ENCODE measurements at places on chromosomes 7 and 10.

DNA sequence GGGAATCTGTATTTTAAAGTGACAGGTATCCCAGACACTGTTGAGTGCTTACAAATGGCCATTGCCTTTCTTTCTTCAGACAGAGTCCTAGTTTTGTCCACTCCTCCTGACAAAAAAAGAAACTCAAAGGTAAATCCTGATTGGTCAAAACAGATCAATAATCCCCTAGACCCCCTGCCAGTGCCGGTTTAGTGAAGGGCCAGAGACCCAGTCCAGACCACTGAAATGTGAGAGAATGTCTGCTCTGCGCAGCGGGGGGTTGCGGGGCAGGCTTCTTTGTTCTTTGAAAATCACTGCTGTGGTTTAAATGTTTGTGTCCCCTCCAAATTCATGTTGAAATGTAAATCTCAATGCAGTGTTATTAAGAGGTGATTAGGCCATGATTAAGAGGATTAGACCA lies 177.7 kb upstream of the GPR26 start:
- DNase-seq: no peak

DNA sequence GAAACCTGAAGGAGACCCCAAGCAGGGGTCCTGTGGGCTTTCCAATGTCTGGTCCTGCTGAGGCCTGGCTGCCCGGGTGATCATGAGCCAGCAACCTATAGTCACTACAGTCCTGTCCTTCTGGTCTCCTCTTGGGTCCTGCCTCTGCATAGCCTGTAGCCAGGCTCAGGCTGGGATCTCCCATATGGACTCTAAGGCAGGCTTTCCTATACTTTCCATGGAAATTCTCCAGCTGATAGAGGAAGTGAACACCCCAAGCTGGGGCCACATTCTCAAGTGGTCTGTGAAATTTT lies 26.4 kb downstream of the ANXA8 start:
- no peak for DNase-seq

DNA sequence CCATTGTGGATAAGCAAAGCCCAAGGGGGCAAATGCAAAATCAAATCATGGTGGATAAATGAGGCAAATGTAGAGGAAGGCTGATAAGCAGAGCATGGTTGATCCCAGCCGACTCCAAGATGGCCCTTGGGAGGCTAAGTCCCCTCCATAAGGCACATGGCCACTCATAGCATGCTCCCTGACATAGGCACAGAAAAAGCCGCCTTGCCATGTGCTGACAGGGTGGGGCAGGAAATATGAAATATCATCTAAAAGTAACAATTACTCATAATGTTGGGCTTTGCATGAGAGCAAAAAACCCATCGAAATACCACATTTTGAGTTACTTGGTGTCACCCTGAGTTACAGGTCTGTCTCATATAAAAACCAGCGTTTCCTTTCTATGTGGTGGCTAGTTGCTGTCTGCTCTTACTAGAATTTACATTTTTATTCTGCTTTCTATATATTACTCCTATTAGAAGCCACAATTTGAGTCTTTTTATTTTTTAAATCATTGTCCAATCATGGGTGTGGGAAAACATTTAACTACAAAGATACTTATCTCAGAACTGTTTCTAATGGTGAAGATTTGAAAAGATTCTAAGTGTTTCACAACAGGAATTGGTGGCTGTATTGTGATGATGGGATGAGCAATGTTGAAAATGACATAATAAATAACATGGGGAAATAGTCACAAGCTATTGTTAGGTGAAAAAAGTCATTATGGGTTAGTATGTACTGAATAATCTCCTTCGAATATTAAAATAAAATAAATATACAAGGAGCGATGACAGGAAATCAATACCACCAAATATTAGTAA lies 102.7 kb downstream of the CUBN start:
- DNase-seq: peak; percentile 73

- DNase-seq: no peak
These were observed 238.2 kb downstream of the DNAJB6 start for GRCh38 chr7:157574914-157575586.

DNA sequence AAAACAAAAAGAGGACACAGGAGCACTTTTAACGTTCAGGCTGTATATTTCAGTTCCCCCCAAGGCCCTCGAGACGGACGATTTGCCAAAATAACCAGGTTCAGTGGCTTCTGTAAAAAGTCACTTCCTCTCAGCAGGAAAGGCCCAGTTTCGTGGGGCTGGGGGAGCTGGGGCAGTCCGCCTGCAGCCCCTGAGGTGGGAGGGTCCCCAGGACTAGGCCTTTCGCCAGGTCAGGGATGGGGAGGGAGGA lies 28.8 kb downstream of the WDR86 start:
- no peak for DNase-seq

GRCh38 chr7:101919363-101920115 lies 102.1 kb downstream of the CUX1 start:
- no peak for DNase-seq

DNA sequence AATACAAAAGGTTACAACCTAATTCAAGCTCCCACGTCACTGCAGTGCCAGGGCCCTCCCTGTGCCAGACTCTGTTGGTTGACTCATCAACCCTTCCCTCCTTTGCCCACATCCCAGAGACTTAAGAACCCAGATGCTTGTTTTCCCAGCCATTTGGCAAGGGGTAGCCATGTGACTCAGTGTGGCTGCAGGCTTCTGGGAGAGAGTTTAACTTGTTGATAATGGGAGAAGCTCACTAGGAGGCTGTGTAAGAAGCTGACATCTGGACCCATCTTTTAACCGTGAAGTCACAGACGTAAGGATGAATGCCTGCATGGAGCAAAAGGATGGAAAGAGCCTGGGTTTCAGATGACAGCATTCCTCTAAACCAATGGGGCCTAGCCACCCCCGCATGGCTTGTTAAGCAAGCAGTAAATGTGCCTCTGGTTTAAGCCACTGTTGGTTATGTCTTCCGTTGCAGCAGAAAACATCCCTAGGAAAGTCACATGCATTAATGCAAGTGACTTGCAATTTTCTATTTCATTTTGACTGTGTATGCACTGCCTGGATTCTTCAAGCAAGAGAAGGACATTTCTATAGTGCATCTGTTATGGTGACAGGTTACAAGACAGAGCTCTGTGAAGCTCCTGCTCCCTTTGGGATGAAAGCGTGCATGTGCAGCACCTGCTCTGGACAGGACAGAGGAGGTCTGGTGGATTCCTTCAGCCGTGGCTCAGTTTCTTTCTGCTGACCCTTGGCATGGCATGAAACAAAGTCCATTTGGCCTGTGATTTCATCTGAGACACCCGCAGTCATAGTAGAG lies 57.5 kb upstream of the CREB5 start:
- no peak for DNase-seq

DNA sequence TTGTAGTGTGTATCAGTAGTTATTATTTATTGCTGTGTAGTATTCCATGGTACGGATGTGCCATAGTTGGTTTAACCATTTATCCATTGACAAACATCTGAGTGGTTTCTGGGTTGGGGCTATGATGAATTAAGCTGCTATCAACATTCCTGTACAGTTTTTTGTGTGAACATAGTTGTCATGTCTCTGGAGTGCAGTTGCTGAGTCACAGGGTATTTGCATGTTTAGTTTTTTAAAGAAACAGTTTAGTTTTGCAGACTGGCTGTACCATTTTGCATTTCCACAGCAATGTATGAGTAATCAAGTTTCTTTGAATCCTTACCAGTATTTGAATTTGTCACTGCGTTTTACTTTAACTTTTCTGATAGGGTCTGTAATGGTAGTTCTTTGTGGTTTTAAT lies 516.7 kb upstream of the CELF2 start:
- DNase-seq: no peak

DNA sequence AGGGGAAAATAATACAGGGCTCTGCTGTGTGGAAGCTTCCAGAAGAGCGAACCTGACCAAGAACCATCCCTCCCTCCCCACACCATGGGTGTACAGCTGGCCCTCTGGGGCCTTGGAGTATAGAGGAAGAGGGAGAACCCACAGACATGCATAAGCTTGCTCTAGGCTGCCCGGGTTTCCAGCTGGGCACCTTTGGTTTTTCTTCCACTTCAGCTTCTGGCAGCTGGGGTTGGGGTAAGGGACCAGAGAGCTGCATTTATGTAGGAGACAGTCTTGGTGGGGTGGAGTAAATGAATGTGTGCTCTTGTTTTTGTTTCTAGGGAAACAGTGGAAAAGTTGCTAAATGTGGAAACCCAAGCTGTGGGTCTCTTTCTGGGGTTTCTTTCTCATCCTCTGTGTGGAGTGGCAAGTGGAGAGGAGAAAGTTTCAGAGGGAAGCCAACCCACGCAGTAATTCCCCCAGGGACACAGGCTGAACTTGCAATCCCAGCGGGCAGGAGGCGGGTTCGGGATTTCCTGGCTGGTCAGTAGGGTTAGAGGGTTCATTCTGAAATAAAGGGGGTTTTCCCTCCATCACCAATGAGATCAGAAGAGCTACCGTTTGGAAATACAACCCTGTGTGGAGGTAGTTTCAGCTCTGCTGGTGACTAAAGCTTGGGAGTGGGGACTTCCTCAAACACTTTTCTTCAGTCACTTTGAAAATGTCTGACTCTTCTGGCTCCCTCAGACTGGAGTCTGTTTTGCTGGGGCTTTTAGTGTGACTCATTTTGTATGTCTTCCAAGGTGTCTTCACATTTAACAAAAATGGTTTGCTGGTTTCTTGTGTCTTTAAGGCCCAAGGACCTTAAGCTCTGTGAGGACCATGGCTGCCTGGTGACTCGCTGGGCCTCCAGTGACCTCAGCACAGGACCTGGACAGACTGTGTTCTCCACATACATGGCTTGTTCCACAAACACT lies 22.2 kb upstream of the SRGN start:
- DNase-seq: peak; percentile 74

GRCh38 chr10:48903151-48903550 lies 36.5 kb downstream of the LRRC18 start:
- no peak for DNase-seq

- no peak for DNase-seq
These were observed 337.9 kb upstream of the SORCS1 start for GRCh38 chr10:107502229-107502985.

- peak; percentile 41 for DNase-seq
These were observed 734 bp downstream of the PTPN12 start for GRCh38 chr7:77537778-77538280.

DNA sequence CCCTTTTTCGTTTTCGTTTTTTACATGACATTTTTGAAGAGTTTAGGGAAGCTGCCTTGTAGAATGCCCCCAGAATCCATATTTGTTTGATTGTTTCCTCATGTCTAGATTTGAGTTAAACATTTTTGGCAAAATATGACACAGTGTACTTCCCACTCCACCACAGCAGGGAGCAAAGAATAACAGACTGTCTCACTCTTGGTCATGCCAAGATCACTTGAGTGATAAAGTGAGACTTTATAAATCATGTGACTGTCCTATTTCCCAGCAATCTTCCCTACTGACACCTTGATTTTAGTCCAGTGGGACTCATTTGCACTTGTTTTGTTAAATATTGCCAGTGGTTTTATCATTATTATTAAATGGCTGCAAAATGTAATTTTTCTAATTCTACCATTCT lies 44.4 kb upstream of the USP6NL start:
- DNase-seq: no peak

- no peak for DNase-seq
These were observed 5.7 kb downstream of the HIP1 start for GRCh38 chr7:75732764-75733630.

DNA sequence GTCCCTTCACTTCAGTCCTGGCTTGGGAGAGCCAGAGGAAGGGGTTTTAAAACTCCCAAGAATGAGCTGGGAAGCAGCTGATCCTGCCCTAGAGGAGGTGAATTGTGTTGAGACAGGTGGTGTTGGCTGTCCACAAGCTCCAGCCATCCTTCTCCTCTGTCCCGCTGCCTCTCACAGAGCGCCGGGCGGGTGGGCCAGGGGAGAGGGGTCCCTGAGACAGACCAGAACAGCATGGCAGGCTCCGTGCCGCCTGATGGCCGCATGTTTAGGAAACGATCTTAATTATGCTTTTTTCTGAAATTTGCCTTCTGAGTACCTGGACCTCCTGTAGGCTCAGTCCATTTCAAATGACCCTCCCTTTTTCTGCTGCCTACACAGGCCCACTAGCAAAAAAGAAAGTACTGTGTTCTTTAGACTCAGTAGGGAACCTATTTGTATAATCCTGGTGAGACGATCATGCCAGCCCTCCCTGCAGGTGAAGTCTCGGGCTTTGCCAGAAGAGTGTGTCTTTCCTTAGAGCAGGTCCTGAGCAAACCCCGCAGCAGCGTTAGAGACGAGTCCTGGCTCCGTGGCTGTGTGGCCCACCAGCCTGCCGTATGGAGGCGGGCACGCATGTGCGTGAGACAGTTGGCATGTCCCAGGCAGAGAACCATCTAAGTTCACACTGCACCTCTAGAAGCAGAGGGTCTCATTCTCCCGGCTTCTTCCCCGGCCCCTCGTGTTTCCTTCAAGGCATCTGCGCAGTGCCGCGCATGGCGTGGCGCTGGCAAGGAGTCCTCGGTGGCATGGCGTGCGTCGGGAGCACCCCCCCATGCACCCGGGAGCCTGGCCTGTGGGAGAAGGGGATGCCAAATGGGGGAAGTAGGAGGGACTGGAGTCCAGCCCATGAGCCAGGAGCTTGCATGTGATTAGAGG lies 26.3 kb upstream of the PWWP2B start:
- no peak for DNase-seq

GRCh38 chr7:100163006-100163531 lies 4.5 kb upstream of the TRAPPC14 start:
- no peak for DNase-seq

GRCh38 chr10:77068969-77069368 lies 568.6 kb downstream of the KCNMA1 start:
- DNase-seq: no peak

- DNase-seq: no peak
These were observed 5.3 kb downstream of the CPXM2 start for GRCh38 chr10:123886292-123886691.

GRCh38 chr10:70909326-70909935 lies 21.1 kb upstream of the PCBD1 start:
- no peak for DNase-seq

GRCh38 chr7:1922071-1922869 lies 252.2 kb downstream of the ELFN1 start:
- DNase-seq: peak; percentile 48

DNA sequence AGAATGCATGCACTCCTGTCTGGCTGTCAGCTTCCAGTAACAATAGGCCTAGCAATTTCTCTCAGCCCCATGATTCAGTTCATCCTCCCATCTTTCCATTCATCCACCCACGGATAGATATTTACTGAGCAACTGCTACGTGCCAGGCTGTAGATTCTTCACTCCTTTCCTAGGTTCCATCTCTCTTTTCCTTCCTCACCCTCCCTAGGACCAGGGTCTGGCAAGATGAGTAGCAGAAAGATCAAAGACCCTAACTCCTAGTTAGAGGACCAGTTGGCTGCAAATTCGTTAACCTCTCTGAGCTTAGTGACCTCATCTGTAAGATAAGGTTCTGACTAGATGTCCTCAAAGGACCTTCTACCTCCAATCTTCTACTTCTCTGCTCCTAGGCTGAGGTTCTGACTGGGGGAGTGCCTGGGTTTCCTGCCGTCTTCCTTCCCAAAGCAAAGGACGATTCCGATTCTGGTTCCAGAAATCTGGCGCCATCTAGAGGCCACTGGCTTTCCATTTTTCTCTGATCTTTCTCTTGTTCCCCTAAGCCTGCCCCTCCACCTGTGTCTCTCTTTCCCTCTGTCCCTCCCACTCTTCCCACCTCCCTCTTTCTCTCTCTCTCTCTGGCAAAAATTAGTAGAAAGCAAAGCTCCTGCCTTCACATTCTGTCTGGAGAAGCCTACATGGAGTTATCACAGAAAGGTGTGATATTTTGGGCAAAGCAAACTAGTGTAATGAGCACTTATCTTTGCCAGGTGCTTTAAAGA lies 26.2 kb downstream of the TBATA start:
- DNase-seq: peak; percentile 79

Measured in stimulated activated naive CD8-positive, alpha-beta T cell treated with anti-CD3 and anti-CD28 coated beads, Interleukin-15, Interleukin-2, amounts not matched to agents 100 U/mL and 50 U/mL, for 24 hours (primary cell).